ENCODE measurements at places on chromosomes 2 and 18.

DNA sequence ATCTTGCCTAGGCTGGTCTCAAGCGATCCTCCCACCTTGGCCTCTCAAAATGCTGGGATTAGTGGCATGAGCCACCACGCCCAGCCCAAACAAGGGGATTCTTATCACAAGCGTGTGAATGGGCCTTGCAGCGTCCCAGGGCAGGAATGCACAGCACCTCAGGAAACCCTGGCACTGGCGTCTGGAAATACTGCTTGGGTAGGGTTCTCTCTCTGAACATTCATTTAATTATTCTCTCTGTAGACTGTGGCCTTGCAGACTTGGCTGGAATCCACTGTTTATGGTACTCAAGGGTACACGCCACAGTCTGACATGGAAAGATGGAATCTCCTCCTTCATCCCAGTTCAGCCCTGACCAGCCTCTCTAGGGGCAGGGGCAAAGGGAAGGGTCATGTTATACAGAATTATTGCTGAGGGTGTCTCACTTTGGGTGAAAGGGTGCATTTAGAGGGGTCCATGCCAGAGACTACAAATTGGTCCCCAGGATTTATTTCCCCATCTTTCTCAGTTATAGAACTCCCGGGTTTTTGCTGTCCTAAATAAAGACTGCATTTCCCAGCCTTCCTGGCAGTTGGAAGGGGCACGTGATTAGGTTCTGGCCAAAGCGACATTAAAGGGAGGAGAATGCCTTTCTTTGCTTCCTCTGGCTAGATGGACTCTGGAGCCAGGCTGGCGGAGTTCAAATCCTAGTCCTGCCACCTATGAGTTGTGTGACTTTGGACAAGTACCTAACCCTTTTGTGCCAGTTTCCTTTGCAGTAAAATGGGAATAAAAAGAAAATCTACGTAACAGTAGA, 147.2 kb upstream of the HAAO start:
- no peak for DNase-seq

- DNase-seq: no peak
These were observed 259.1 kb upstream of the AGAP1 start for GRCh38 chr2:235234736-235235135.

GRCh38 chr18:58194028-58194427, 150.0 kb downstream of the NEDD4L start:
- no peak for DNase-seq

DNA sequence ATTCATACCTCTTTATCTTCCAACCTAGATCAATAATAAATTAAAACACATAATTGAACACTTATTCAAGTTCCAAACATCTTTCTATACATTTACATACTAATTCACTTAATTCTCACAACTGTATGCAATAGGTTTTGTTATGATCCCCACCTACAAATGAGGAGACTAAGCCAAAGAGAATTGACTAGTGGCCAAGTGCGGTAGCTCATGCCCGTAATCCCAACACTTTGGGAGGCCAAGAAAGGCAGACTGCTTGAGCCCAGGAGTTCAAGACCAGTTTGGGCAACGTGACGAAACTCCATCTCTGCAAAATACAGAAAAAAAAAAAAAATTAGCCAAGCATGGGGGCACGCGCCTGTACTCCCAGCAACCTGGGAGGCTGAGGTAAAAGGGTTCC, 36.8 kb downstream of the KCNG3 start:
- DNase-seq: no peak

GRCh38 chr2:222241128-222241870, 57.5 kb downstream of the PAX3 start:
- DNase-seq: no peak

- no peak for DNase-seq
These were observed 16.2 kb downstream of the DDX1 start for GRCh38 chr2:15607709-15608391.

- no peak for DNase-seq
These were observed 242.5 kb downstream of the AFF3 start for GRCh38 chr2:99899882-99900281.

- DNase-seq: no peak
These were observed 210.0 kb upstream of the NT5C1B start for GRCh38 chr2:18799397-18799796.

DNA sequence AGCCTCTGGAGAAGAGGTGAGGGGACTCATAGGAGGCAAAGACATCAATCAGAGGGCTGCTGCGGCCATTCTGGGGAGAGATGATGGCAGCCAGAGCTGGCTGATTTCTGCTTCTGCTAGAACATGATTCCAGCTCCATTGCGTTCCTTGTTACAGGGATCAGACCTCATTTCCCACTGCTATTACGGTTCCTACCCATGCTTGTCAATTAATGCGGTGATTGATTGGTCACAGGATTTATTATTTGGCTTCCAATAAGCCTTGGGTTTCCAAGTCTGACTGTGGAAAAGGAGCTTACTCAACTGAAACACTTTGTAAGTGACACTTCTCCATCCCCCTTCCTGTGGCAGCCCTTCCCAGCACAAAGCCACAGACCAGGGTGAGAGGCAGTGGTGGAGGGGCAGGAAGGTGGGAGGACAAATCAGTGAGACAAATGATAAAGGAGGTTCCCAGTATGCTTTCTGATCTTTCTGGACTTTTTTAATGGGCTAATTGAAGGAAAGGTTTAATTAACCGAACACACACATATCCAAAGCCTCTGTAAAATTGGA, 26.8 kb upstream of the CTLA4 start:
- DNase-seq: no peak

Data from NCI-H1048 (cell line).